ENCODE measurements at places on chromosomes 5 and 9.

DNA sequence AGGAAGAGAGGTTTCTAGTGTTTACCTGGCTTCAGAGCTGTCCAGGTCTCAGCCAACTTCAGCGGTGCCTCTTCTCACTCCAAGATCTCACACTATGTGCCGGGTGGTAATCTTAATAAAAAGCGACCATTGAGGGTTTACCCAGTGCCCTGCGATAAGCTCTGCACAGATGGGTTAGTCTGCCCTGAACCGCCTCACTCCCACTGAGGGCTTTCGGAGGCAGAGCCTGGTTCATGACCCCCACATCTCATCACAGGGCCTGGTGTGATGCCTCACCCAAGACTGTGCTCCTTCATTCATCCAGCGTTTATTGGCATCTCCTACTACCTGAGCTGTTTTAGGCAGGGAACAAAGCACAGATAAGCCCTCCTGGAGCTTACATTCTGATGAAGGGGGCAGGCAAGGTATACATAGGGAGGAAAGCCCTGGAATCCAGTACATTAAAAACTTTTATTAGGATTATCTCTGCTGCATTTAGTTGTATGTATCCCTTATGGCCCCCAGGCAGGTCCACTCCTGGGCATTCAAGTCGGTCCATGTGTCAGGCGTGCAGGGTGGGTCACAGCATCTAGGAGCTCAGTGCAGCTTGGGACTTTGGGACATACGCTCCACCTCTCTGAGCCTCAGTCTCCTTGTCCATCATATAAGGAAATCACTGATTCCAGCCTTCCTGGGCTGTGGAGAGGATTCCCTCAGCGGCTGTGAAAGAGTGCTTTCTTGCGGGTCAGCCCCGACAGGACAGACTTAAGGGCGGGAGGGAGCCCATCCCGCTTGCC, 613 bp upstream of the COL15A1 start:
- H3K4me1 ChIP-seq: peaks cover 11% of the 10 kb centered on the region
- H3K27me3 ChIP-seq: peaks cover 68% of the 10 kb centered on the region
- no peak overlapping the region for H3K27ac ChIP-seq
- no peaks in the 10 kb centered on the region for H3K36me3 ChIP-seq

DNA sequence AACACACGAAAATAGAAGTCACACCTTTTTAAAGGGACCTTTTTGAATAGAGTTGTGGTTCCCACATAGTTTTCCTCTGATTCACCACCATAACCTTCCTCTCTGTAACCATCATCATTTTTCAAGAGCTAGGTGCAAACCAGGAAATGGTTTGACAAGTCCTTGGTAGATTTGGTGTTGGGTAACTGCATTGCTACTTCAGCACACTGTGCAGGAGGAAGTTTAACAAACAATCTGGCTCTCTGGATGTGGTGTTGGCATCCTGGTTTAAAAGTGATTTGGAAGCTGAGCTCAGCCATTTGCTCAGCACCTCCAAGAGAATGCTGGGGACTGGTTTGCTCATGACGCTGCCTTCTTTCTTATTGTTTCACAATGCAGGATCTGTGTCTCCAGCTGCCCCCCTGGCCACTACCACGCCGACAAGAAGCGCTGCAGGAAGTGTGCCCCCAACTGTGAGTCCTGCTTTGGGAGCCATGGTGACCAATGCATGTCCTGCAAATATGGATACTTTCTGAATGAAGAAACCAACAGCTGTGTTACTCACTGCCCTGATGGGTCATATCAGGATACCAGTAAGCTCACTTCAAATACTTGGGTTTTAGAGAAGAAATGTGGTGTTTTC, 213.1 kb downstream of the RFK start:
- H3K27me3 ChIP-seq: no peaks in the 10 kb centered on the region
- H3K4me1 ChIP-seq: peaks cover 12% of the 10 kb centered on the region
- no peaks in the 10 kb centered on the region for H3K36me3 ChIP-seq
- H3K4me3 ChIP-seq: no peak overlapping the region
- no peak for DNase-seq

DNA sequence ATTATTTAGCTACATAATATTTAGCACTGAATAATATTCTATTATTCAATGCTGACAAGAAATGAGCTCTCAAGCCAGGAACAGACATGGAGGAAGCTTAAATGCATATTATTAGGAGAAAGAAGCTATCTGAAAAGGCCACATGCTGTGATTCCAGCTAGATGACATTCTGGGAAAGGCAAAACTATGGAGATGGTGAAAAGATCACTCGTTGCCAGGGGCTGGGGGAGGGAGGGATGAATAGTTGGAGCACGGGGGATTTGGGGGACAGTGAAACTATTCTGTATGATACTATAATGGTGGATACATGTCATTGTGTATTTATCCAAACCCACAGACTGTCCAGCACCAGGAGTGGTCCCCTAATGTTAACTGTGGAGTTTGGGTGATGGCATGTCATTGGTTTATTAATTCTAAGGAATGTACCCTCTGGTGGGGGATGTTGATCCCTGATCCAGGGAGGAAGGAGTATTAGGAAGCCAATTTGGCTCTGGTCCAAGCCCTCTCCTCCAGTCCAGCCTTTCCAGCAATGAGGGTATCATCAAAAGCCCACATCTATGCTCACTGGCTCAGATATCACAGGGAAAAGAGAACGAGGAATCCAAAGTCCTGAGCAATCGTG, 162.5 kb downstream of the COL23A1 start:
- no peaks in the 10 kb centered on the region for H3K36me3 ChIP-seq
- H3K27me3 ChIP-seq: no peaks in the 10 kb centered on the region
- DNase-seq: no peak

DNA sequence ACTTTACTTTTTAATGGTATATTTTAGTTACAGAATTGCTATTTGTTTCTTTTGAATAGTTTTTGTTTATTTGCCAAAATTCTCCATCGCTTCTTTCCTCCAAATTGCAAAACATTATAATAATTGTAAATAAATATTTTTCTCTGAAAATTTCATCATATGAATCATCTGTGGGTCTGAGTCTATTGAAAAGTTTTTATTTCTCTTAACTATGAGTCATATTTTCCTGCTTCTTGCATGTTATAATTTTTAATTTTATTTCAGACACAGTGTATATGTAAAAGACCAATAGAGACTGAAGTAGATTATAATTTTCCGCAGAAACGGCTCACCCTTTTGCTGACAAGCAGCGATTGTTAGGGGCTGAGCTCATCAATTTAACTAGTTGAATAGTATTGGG, 279.1 kb upstream of the IL12B start:
- no peak for DNase-seq
- no peaks in the 10 kb centered on the region for H3K36me3 ChIP-seq
- H3K4me3 ChIP-seq: no peak overlapping the region
- H3K27ac ChIP-seq: no peak overlapping the region
- no peaks in the 10 kb centered on the region for H3K4me1 ChIP-seq

DNA sequence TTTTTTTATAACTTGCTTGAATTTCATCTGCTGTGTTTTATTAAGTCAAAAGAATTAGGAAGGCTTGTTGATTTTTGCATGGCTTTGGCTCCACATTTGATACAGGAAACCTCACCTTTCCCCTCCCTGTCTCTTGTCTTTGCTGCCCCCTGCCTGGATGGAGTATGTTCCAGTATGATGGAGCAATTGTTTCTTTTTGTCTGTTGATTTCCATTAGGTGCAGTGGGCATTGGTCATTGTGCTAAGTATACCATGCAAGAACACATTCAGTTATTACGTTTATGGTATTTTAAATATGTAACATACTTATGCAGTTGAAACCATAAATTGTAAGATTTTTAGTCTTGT, 19.6 kb downstream of the TJP2 start:
- no peaks in the 10 kb centered on the region for H3K36me3 ChIP-seq
- no peak for DNase-seq
- peaks cover 38% of the 10 kb centered on the region for H3K4me1 ChIP-seq
- H3K4me3 ChIP-seq: no peak overlapping the region

DNA sequence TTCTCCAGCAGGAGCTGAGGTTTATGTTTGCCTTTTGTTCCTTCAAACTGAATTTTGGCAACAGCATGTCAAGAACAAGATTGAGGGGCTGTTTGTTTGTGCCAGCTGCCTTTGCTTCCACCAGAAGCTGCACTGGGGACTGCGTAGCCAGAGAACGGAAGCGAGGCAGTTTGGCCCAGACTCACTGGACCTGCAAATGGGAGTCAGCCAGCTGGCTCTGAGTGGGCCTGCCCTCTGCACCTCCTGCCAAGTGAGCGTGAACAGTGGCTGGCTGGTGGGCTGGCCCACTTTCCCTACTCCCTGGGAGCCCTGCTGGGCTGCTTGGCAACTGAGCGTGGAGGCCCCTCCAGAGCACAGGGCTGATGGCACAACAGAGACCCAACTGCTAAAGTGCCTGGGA, 111.6 kb downstream of the GALNT10 start:
- H3K27me3 ChIP-seq: no peaks in the 10 kb centered on the region
- H3K4me1 ChIP-seq: no peaks in the 10 kb centered on the region
- H3K4me3 ChIP-seq: no peak overlapping the region
- no peak for DNase-seq

DNA sequence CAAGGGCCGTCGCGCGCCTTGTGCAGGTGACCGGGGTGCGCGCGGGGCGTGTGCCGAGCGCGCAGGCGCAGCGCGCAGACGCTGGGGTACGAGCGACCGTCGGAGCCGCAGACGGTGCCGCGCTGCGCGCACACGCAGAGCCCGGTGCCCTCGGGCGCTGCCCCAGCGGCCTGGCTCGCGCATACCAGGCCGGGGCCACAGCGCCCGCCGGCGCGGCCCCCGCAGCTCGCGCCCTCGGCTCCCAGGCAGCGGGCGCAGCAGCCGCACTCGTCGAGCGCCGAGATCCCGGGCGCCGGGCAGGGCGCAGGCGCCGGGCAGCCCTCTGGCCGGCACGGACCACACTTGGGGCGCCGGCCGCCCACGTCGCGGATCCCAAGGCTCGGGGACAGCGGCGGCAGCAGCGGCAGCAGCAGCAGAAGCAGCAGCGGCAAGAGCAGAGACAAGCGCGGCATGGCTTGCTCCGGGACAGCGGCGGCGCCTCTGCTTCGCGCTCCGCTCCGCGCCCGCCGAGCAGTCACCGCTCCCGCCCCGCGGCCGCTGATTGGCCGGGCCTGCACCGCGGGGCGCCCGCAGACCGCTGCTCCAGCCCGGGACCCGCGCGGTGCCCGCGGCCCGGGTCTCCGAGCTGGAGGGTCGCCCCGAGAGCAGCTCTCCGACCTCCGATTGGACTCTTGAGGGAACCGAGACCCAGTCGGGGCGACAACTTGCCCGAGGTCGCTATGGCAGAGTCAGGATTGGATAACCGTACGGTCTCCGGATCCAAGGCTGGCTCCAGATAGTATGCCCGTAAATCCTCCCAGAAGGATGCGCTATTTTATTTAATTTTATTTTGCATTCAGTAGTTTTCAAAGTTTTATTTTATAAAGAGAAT, at the start of gene IGFBPL1:
TSS of gene IGFBPL1 (minus strand) at position 482 of the 871 bp plus-strand sequence. CDS start at position 452, 30 bp downstream.
- H3K27ac ChIP-seq: no peak within 1 kb of the TSS
- H3K4me1 ChIP-seq: peaks cover 6% of the 10 kb centered on the region
- peaks cover 47% of the 10 kb centered on the region for H3K27me3 ChIP-seq
- no peak within 1 kb of the TSS for H3K4me3 ChIP-seq
- no peak for DNase-seq

- no peak overlapping the region for H3K4me3 ChIP-seq
- H3K27me3 ChIP-seq: no peaks in the 10 kb centered on the region
- DNase-seq: no peak
- H3K36me3 ChIP-seq: no peaks in the 10 kb centered on the region
- H3K27ac ChIP-seq: no peak overlapping the region
Measured at GRCh38 chr5:40619421-40619820, 60.3 kb upstream of the PTGER4 start.

DNA sequence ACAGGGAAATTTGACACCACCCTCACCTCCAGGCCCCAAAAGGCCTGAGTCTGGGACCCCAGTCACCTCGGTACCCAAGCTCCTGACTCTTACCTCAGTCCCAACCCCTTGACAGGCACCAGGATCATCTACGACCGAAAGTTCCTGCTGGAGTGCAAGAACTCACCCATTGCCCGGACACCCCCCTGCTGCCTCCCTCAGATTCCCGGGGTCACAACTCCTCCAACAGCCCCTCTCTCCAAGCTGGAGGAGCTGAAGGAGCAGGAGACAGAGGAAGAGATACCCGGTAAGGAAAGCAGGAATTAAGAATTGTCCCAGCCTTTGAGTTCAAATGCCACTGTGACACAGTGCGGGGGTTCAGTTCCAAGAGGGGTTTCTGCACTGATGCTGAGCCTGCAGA, 1.3 kb downstream of the EIF4EBP3 start:
- DNase-seq: no peak
- peak overlapping the region; percentile 83 for H3K27ac ChIP-seq
- H3K4me1 ChIP-seq: peaks cover 67% of the 10 kb centered on the region
- H3K27me3 ChIP-seq: no peaks in the 10 kb centered on the region
- peaks cover 60% of the 10 kb centered on the region for H3K36me3 ChIP-seq

DNA sequence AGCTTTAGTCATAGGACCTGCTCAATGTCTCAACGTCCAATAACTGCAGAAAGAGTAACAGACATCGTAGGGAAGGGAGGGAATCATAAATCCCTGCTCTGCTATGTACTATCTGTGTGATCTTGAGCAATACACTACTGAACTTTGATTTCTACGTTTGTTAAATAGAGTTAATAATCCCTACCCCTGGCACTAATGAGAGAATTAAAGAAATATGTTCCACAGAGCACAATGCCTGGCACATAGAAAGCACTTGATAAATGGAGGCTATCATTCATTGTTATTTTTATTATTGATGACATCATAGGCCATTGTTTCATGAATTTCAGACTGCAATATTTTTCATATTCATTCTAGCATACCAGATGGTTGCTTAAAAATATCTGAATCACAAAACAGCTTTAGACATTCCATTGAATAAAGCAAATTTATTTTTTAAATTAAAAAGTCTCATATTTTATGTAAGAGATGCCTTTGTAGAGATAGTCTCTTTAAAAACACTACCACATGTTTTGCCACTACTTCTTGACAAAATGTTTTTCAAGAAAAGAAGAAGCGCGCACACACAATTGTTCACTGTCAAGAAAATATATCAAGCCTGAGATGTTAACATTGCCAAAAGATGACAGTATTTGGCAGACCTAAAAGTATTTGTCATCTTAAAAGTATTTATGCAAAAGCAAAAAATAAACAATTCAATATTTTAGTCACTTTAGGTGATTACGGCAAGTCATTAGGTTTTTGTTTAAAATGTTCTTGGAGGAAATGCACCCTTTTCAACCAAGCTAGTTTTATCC, 108.5 kb downstream of the EBF1 start:
- no peaks in the 10 kb centered on the region for H3K27me3 ChIP-seq
- H3K36me3 ChIP-seq: no peaks in the 10 kb centered on the region
- no peak overlapping the region for H3K27ac ChIP-seq
- no peak for DNase-seq

DNA sequence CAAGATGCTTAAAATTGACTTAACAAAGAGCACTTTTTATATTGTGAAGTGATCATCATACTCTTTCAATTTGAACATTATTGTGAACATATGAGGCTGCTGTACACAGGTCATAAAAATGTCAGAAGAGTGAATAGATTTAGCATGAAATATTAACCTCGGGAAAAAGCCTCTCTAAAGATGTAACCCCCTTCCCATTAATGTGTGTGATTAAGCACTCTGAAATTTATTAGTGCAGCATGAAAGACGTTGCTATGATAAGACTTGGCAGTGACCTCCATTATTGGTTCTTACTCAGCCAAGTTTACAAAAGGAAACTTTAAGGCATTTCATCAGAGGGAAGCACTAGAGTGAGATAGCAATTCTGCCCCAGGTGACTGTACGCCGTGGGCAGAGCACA, 326.5 kb downstream of the NTRK2 start:
- no peaks in the 10 kb centered on the region for H3K27me3 ChIP-seq
- no peaks in the 10 kb centered on the region for H3K4me1 ChIP-seq
- H3K36me3 ChIP-seq: no peaks in the 10 kb centered on the region
- no peak overlapping the region for H3K27ac ChIP-seq
- no peak overlapping the region for H3K4me3 ChIP-seq
